ENCODE measurements at places on chromosomes 3 and 15.

DNA sequence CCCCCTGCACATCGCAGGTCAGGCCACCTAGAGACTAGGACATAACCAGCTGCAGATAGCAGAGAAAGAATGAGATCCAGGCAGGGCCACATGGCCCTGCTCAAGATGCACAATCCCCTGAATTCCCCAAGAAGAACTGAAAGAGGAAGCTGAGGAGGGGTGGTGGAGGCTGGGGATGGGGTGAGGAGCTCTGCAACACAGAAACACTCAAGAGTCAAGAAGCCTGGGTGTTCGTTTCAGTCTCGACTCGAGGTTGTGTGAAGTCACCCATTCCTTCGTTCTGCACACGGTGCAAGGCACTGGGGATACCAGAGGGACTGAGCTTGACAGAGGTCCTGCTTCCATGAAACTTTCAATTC, 62.0 kb downstream of the TLE3 start:
- no peak for DNase-seq

DNA sequence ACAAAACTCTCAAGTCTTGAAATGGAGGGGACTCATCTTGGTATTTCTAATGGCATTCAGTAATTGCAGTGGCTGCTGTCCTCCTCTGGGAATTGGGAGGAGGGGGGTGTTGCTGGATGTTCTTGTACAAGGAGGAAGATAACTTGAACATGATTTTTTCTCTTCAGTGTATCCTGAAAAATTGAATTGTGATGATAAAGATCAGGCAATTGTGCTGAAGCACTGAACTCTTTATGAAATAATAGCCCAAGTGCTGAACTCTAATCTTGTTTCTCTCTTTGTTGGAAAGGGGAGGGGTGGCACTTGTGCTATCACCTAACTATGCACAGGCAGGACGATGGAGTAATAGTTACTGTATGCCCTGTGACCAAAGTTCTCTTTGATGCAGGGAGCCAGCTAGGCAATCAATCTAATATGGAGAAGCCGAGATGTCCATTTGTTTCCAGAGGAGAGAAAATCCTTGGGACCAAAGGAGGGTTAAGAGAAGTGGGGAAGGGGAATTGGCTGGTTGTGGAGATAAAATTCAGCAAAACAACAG, 68.1 kb upstream of the ATP2C1 start:
- DNase-seq = no peak

DNA sequence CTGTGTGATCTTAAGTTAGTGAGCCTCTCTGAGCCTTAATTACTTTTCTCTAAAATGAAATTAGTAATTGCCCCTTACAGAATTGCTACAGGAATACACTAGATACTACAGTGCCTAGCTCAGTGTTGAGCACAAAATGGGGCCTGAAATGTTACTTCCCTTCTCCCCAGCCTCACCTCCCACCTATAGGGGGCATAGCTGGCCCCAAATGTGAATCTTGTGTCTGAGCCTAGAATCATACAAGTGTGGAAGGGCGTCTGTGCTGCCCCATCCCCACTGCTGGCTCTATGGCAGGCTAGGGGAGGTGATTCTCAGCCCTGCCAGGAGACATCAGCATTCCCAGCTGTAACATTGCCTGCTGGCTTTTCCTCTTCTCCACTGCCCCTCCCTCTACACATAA, 42.7 kb downstream of the IFT122 start:
- DNase-seq = no peak

GRCh38 chr3:129592381-129593131, 13.9 kb downstream of the PLXND1 start:
- no peak for DNase-seq

- no peak for DNase-seq
Observed at GRCh38 chr3:3209714-3210113, 30.2 kb upstream of the CRBN start.

- peak; percentile 32 for DNase-seq
Observed at GRCh38 chr3:44954962-44955361, 21.0 kb downstream of the ZDHHC3 start.

DNA sequence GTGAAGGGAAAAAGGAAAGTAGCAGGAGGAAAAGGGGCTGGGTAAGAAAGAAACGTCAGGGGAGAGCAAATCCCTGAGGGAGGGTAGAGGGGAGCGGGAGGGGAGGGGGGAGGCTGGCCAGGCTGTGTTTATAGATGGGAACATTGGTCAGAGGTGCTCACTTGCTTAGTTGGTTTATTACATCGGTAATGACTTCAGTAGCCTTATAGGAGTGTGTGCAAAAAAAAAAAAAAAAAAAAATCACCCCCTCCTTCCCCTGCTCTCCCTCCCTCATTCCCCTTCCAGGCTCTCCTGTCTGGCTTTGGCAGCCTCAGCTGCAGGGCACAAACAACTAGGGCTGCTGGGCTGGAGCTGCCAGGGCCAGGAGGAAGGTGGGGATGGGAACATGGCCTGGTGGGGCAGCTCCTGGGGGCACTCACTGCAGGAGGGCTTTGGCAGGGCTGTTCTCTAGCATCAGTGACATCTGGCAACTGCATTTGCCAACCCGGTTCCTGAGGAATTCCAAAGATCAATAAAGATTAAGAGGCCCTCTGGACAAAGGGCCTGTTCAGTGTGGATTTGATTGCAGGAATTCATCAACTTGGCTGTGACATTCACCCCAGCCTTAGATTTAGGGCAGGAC, 334.5 kb upstream of the FRG2C start:
- DNase-seq = no peak

DNA sequence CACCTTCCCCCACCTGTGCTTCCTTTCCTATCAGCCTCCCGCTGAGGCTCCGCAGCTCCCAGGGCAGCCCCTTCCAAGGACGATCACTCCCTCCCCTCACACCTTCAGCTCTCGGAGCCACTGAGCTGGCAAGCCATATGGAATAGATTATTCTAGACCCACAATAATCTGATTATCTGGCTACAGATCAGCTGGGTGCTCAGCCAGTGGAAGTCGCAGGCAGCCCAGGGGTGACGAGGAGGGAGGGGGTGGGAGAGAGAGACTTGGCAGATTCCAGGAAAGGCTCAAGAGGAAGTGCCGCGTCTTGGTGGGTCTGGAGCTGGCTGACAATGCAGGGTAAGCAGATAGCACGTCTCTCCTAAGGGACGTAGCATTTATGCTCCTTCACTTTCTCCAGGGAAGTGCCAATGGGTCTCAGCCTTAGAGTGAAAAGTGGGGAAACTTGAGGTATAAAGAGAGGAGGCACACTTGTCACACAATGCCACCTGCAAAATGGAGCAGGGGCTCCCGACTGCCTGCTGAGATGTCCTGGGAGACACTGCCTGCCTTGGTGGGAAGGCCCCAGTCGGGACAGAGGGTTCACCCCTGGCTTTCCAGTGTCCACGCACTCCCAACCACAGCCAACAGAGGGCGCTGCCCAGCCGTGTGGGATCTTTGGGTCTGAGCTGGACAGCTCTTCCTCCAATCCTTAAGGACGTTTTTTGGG, 9.4 kb upstream of the MESP1 start:
- DNase-seq = peak; percentile 62

GRCh38 chr15:46934851-46935250, 782.5 kb upstream of the SEMA6D start:
- DNase-seq = no peak

DNA sequence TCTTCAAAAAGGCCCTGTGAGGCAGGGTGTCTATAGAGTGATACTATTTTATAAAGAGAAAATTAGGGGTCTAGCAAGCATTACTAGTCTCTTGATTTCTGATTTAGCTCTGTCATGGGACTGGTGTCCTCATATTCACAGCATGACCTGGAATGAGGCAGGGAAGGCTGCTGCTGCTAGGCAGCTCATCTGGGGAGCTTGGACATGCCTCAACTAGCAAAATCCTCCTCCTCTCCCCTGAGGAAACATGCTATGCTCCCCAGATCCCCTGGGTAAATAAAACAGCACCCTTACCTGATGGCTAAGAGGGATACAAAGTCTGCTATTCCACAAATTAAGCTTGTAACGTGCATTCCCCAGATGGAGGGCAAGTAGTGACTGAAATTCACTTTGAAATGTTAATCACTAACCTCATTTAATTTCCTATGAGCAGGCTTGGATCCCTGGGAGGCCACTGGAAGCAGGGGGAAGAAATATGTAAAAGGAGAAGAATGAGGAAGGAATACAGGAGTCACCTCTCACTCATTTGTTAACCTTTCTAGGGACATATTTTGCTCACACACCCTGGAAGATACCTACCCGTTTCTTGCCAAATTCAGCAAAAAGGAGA, 709.4 kb downstream of the SQOR start:
- DNase-seq = no peak

- DNase-seq = no peak
Observed at GRCh38 chr3:106213954-106214353, 345.1 kb upstream of the CBLB start.

DNA sequence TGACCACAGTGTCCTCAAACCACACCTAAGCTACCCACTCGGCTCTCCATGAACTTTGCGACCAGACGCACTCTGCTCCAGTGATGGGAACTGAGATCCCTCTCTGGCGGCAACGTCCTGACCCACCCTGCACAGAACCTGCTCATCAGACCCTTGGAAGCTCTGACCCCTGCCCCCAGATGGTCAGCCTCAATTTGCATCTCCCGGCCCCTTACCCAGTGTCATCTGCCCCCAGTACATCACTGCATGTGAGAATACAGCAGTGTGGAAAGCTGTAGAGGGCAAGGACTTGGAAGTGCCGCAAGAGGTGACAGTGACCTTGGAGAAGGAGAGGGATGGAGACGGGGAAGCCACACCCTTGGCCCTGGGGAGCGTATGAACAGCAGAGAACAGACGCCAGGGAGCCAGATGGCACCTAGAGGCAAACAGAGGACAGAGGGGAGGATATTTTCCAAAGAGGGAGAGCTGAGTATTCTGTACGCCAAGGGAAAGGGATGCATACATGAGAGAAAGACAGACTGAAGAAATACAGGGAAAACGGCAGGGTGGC, 192.0 kb downstream of the XXYLT1 start:
- DNase-seq = no peak

DNA sequence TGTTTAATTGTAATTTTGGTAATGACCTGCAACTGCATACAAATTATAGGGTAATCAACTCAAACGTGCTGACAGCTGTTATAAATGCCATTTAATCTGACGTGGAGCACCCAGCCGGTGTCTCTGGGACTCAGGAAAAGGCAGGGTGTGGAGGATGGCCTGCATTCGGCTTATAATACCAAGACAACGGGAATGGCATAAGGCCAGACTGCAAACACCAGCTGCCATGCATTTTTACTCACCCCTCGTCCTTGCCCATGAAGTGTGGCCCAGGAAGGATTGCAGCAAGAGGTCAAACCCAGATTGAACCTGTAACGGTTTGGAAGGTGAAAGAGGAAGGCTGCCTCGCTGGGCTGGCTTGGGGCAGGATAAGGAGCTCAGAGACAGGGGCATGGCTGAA, 96.4 kb downstream of the WNT7A start:
- DNase-seq = no peak

DNA sequence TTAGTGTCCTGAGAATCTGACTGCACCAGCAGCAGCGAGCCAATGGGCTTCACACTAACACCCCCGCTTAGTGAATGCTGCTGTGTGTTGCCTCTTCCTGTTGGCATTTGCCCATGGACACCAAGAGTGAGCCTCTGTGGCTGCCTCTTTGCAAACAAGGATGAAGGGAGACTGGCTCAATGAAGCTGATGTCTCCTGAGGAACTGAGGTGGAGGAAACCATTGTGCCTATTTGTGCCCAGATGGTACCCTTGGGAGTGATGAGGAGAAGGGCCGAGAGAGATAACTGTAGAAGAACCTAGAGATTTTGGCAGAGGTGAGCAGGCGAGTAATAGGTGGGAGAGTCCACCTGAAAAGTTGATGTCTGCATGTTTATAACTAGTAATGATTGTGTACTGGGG, 51.2 kb downstream of the IL20RB start:
- DNase-seq = no peak

DNA sequence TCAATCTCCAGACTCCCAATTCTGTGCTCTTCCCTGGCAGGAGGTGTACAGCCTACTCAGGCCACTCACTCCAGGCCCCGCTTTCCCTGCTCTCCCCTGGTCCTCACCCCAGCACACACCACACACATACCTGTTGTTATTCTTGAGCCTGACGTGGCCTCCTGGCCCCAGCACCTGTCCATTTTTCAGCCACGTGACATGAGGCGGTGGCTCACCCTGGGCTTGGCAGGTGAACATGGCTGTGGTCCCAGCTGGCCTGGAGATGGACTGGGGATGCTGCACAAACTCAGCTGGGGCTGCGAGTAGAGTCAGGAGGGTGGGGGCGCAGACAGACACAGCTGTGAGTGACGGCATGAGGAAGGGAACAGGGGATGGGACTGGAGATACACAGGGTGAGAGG, 27.3 kb downstream of the RNU5B-1 start:
- no peak for DNase-seq

GRCh38 chr15:69732133-69732532, 279.5 kb downstream of the RPLP1 start:
- no peak for DNase-seq

DNA sequence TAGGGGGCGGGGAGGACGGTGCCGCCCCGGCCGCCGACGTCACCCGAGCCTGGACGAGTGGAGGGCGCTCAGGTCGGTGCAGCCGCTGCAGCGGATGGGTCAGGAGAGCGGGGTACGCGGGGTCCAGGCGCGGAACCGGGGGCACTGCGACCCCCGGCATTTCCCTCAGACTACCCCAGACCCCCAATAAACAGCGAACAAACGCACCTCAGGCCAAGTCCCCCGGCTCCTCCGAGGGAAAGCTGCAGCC, 78.9 kb downstream of the IQSEC1 start:
- DNase-seq = no peak

DNA sequence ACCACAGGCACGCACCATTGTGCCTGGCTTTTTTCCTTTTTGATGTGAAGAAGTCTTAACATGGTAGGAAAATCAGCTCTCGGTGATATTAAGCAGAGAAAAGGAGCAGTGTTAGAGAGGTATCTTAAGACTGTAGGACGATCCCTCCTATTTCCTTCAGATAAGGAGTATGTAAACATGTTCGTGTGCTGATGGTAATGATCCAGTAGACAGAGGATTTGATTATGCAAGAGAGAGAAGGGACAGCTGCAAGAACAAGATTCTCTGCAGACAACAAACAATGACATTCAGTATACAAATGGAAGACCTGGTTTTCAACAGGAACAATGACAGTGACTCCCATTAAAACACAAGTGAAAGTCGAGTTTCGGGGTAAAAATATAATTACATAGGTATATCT, 95.1 kb upstream of the MELTF start:
- DNase-seq = no peak

- no peak for DNase-seq
Observed at GRCh38 chr15:60799885-60800284, 320.9 kb upstream of the ICE2 start.

Data from astrocyte of the spinal cord (primary cell).